ENCODE measurements at places on chromosomes 2 and 18. TPM values are rescaled to one million over a fixed set of nuclear protein-coding genes. Genes with fewer than 3 reads are reported as not detected.

The ZAP70 gene
- not detected for total RNA-seq

The C2orf80 gene
- not detected for total RNA-seq

The RNMT gene
- 37.4 TPM for total RNA-seq

The CXCR2 gene
- total RNA-seq: not detected

The IL1R1 gene
- 1.6 TPM for total RNA-seq

The RGPD4 gene
- not detected for total RNA-seq

The ARHGAP28 gene
- total RNA-seq: 0.26 TPM

The GLI2 gene
- total RNA-seq: 0.26 TPM

The AUP1 gene
- 176 TPM for total RNA-seq

The SLC4A5 gene
- 0.90 TPM for total RNA-seq

The GALR1 gene
- not detected for total RNA-seq

The PROKR1 gene
- total RNA-seq: not detected

The FAM110C gene
- total RNA-seq: 9.2 TPM

The ABCB11 gene
- total RNA-seq: 0.26 TPM

The DAPL1 gene
- total RNA-seq: not detected

The SCYGR4 gene
- not detected for total RNA-seq

The IL1B gene
- 41.0 TPM for total RNA-seq

The CYP27C1 gene
- total RNA-seq: 0.26 TPM

The DCDC2C gene
- not detected for total RNA-seq

The RFX8 gene
- not detected for total RNA-seq

The TEKT4 gene
- total RNA-seq: not detected

The HRH4 gene
- 0.13 TPM for total RNA-seq

The RAB12 gene
- total RNA-seq: 61.3 TPM

The LONRF2 gene
- total RNA-seq: under 0.01 TPM

The LYPD1 gene
- under 0.01 TPM for total RNA-seq

The ANKRD30BL gene
- total RNA-seq: not detected

The CNRIP1 gene
- not detected for total RNA-seq

The SERPINB2 gene
- total RNA-seq: 64.6 TPM

The CRYGC gene
- total RNA-seq: not detected

The SP100 gene
- total RNA-seq: 26.6 TPM

The GMPPA gene
- total RNA-seq: 40.3 TPM

The ASXL3 gene
- under 0.01 TPM for total RNA-seq

The SRD5A2 gene
- total RNA-seq: under 0.01 TPM

The GYPC gene
- 0.51 TPM for total RNA-seq

The TCF23 gene
- total RNA-seq: under 0.01 TPM

The GRHL1 gene
- 25.5 TPM for total RNA-seq

The DPYSL5 gene
- total RNA-seq: not detected

The PER2 gene
- 11.3 TPM for total RNA-seq

The LRP1B gene
- total RNA-seq: under 0.01 TPM

The POLE4 gene
- total RNA-seq: 21.9 TPM
